Hematopoietic multipotent progenitor cell (in vitro differentiated cells): ENCODE measurements at places on chromosomes 16 and 17.
A peak's percentile ranks its signal among the peaks of the same experiment; 100 is the strongest.

- no peak for DNase-seq
Measured at GRCh38 chr17:51118330-51119195, 2.1 kb downstream of the SPAG9 start.

GRCh38 chr17:80531400-80531799, 13.2 kb upstream of the RPTOR start:
- no peak for DNase-seq

DNA sequence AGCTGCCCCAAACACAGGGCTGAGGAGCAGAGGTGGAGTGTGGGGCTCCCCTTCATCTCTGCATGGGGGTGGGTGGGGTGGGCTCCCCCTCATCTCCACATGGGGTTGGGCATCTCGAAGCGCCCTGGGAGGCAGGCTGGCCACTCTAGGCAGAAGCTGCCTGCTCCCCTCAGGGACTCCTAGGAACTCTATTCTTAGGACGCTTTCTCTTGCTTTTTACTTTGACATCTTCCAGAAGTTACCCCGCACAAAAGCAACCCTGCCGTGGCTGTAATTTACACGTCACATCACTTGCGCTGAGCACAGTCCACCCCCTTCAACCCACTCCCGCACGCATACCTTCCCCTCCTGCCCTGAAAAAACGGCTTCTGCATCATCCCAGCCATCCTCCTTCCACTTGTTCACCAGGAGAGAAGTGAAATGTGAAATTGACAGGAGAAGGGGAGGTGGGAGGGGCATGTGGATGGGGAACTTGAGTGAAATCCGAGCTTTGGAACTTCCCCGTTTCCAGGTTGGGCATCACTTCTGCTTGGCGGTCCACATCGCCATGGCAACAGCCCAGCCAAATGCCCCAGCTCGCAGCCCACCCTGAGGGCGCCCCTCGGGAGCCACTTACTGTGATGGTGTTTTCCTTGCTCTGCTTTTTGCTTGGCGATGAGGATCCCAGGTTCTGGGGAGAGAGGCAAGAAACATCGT, 53.7 kb upstream of the RCVRN start:
- peak; percentile 19 for DNase-seq

DNA sequence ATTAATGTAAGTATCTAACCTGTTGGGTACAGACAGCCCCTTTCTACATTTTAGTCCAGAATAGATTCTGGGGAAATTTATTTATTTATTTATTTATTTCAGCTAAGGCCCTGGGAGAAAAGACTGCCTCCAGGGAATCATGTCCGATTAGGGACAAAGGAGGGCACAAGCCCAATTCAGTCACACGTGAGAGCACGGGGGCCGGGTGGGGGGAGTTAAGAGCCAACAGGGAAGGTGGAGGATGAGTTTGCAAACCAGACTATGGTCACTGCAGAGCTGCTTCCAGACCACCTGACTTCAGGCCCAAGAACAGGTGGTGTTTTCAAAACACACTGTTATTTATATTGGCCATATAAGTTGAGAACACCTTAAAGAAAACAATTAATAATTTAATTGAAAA, 1.6 kb upstream of the ZFHX3 start:
- DNase-seq: no peak

DNA sequence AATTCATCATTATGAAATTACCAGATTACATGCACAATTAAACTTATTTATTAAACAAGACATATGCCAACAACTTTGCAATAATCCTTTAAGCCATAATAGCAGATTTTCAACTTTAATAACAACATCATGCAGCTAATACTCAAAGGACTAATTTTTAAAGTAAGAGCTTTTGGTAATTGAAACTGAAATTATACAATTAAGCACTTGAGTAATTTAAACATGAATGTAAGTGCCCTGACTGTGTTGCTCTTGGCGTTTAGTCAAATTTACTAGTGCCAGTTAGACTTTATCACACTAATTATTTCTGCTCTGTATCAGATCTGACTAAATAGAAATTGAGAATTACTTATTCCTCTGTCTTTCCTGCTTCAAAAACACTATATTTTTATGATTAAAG, 46.8 kb upstream of the PSMD7 start:
- no peak for DNase-seq

DNA sequence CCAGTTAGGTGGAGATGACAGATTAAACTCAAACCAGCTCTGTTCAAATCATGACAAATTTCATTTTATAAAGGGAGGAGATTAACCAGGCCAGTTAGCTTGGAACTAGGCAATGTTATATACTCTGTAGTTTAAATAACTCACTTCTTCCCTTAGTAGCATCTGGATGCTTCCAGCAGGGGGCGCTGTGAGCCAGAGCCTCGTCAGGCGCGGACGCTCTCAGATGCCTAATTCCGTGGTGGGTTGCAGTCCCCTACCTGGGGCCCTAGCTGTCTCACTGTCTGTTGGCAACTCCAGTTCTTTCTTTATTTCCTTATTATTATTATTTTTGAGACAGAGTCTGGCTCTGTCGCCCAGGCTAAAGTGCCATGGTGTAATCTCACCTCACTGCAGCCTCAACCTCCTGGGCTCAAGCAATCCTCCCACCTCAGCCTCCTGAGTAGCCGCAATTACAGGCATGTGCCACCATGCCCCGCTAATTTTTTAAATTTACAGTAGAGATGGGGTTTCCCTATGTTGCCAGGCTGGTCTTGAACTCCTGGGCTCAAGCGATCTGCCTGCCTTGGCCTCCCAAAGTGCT, 17.3 kb upstream of the WFDC1 start:
- DNase-seq: peak; percentile 70

GRCh38 chr17:10172241-10172741, 26.1 kb downstream of the GAS7 start:
- DNase-seq: no peak

DNA sequence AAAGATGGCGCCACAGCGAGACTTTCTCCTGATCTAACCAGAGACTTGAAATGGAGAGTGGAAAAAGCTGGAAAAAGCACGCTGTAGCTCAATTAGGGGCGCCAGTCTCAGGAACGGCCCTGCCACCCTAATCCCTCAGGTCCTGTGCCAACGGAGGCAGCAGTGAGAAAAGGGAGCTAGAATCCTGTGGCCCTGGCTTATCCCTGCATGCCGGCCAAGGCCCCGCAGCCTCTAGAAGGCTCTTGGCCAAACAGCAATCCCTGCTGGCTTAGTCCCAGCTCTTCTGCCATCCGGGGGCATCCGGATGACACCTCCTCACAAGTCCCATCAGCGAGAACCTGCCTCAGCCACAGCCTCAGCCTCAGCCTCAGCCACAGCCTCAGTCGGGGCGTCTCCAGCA, 69.8 kb downstream of the MRM3 start:
- DNase-seq: no peak

DNA sequence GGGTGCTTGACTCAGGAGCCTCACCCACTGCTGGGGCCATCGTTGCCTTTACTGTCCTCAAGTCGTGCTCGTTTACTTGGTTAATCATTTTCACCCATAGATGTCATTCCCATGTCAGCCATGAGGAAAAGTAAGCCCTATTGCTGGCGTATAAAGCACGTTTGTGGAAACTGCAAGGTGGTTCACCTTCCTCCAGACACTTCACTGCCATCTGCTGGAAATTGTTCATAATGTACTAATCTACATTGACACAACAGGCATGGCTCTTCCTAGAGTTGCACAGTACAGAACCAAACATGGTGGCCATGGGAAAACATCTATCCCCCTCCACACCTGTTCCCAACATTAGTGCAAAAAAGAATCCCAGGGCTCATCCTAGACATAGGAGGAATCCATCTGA, 116.6 kb downstream of the ZNF18 start:
- no peak for DNase-seq

DNA sequence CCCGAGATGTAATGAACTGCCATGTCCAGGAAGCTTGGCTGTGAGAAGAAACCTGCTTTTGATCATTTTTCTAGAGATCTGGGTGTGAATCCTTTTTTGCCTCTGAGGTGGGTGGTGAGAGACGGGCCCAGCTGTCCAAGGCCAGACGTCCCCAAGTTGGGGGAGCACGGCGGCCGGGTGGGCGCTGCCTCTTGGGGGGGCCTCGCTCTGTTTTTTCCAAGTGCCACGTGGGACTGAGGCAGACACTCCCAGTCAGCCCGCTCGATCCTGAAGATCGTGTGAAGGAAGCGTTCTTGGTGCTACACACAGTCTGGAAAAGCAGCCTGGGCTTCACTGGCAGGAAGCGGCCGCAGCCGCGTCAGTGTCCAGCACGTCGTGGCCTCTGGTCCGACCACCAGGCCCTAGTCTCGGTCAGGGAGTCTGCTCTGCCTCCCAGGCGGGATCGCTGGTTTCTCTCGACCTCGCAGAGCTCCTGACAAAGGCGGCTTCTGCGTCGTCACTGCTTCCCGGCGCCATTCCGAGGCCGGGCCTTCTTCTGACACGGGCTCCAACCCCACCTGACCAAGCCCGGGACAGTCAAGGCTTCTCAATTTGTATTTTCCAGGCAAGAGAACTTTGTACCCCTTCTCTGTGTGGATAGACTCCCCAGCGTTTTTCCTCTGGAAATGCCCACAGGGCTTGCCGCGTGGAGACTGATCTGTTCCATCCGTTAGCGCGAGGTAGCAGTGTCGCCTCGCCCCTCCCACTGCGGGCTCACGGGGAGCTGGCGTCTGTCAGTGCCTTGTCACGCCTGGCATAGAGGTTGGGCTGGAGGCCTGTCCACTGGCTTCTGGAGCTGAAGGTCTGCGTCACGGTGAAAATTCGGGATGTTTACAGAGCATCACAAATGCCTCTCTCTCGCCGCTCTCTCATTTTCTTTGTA, 12.4 kb downstream of the PRSS27 start:
- DNase-seq: no peak

GRCh38 chr16:28093385-28093725, 29.8 kb upstream of the GSG1L start:
- no peak for DNase-seq

GRCh38 chr16:30992931-30993816, 8.2 kb downstream of the HSD3B7 start:
- DNase-seq: peak; percentile 32

GRCh38 chr17:29565643-29566472, 979 bp downstream of the ABHD15 start:
- DNase-seq: no peak

GRCh38 chr16:47949714-47950113, 206.1 kb downstream of the ABCC12 start:
- no peak for DNase-seq

- no peak for DNase-seq
Measured at GRCh38 chr16:2015117-2015946, 4.3 kb upstream of the NPW start.

GRCh38 chr17:27506348-27507218, 50.3 kb downstream of the KSR1 start:
- no peak for DNase-seq

DNA sequence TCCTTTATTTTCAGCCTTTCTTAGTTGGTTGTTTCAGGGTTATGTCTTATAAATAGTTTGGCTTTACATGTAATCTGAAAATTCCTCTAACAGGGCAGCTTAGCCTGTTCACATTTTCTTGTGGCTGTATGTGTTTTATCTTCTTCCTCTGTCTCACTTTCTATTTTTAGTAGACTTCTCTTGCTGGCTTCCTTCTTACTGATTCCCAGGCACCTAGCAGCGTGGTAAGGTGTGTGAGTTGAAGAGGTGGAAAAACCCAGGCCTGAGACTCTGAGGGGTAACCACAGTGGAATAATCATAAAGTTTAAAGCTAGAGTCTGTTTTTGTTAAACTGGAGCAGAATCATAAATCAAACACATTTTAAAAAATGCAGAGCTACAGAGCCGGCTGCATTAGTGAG, 190.9 kb downstream of the LGALS9B start:
- no peak for DNase-seq

GRCh38 chr17:80843741-80844156, 147.9 kb upstream of the CHMP6 start:
- no peak for DNase-seq
